ENCODE measurements at places on chromosomes 1 and 21.

GRCh38 chr21:15804247-15805005 is 74.6 kb downstream of the USP25 start:
- no peak for DNase-seq

DNA sequence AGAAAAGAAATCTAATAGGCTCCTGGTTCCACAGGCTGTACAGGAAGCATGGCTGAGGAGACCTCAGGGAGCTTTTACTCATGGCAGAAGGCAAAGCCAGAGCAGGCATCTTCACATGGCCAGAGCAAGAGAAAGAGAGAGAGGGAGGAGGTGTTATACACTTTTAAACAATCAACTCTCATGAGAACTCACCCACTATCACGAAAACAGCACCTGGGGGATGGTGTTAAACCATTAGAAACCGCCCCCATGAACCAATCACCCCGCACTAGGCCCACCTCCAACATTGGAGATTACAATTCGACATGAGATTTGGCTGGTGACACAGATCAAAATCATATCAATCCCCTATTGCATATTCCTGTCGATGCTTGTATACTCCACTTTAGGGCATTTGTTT is 93.5 kb downstream of the MRPL39 start:
- DNase-seq = no peak

DNA sequence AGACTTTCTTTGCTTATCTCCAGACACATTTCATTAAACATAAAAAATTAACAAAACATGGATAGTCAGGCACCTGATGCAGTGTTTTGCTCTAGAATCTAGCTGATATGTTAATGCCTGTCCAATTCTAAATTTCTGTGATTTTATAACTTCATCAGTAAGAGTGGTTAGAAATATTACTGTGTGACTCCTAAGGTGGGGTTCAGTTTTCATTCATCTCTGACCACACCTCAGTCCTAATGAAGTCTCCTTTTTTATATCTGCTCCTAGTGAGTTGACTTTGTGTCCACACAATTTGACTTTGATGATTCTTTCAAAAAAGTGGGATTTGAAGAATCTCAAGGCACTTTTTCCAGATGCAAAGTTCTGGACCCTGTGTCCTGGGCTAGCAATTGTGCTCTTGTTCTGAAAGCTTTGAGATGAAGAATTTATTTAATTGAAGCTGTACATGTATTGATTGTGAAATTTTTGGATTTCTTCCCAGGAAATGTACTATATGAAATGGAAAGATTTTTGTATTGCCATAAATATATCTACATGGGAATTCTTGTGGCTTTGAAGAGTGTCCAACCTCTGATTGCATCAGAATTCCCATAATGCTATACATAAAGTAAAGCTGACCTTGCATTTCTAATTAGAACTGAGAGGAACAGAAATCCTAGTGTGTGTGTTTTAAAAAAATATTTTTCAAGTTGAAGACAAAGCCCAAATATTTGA is 111.2 kb downstream of the GIPC2 start:
- no peak for DNase-seq

DNA sequence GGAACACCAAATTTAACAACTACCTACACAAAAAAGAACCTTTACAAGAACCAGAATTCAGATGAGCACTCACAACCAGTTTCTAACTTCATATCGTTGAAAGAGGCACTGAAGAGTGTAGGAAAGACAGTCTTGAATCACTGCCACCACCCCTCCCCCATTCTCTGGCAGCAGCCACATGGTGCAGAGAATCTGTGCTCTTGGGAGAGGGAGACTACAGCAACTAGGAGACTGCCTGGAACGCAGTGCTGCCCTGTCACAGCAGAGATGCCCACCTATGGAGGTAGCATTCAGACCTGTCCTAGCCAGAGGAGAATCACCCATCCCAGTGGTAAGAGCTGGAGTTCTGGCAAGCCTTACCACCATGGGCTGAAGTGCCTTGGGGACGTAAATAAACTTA is 7.3 kb downstream of the CCN1 start:
- DNase-seq = no peak

GRCh38 chr1:7912743-7913557 is 27.7 kb downstream of the TNFRSF9 start:
- DNase-seq = no peak

GRCh38 chr1:13797397-13797796 is 97.4 kb downstream of the PRDM2 start:
- no peak for DNase-seq

DNA sequence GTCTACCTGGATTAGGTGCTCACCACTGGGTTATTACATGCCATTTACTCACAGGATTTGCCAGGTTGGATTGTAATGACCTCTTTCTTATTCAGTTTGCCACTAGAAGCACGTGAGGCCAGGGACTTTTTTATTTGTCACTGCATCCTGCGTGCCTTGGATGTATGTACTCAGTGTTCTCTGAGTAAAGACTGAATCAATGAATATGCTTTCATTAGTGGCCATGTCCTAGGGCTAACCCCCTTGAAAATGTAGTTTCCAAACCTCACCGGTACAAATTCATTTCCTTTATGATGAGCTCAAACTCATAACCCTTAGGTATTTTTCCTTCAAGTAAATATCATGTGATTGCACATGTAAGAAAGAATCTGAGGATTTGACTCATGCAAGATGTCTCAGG is 1.3 kb upstream of the ZP4 start:
- no peak for DNase-seq

GRCh38 chr1:186905561-186905960 is 76.8 kb downstream of the PLA2G4A start:
- no peak for DNase-seq

DNA sequence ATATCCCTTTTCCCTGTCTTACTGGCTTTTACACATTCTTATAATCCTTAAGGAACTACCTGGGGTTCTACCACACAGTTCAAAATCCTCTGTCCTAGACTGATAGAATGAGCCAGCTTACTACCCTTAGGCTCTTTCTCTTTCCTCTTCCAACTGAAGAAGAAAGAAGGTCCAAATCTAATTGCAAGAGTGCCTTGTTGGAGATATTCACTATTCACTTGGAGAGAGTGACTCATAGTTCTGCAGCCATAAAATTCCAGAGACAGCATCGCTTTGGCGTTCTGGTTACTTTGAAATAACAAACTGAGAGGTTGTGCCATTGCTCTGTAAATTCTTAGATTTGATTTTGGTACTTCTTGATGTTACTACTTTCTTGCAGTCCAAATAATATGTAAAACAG is 4.2 kb downstream of the CADM3 start:
- DNase-seq = no peak

- no peak for DNase-seq
Measured at GRCh38 chr1:232226197-232226712, 403.7 kb downstream of the SIPA1L2 start.

DNA sequence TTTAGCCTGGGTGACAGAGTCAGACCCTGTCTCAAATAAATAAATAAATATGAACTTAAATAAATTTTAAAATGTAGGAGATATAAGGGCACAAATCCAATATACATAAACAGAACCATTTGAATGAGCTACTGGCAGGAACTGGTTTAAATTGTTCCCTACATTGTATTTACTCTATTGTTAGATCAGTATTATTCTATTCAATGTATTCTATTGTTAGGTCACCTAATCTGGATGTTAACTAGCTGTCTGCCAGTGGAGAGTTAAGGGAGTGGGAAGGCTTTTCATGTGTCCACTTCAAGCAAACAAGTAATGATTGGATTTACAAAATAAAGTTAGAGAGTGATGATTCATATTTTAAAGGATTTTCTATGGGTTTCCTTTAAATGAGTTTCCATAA is 4.9 kb upstream of the FBXO28 start:
- DNase-seq = no peak

DNA sequence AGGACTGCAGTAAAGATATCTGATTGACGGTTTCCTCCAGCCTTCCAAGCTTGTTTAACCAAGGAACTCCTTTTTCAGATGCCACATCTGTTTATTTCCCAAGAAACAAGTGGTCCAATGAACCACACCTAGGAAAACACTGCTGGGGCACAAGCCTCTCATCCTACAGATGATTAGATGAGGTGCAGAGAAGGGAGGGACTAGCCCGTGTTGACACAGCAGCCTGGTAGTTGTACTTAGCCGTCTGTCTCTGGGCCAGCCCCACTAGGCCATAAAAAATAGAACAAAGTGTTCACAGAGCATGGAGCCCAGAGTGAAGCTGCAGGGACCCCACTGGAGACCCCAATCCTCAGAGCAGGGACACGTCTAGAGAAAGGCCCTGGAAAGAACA is 32.1 kb downstream of the LRP8 start:
- no peak for DNase-seq

DNA sequence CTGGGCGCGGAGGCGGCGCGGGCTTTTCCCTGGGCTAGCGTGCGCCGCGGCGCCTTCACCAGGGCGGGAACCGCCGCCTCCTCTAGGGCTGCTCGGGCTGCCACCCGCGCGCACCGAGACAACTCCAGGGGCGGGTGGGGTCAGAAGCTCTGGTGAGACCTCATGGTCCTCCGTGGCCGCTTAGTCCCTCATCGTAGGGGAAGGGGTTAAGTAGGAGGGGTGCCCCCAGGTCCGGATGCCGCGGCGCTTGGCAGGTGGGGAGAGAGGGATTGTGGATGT is 559 bp downstream of the SERTAD4 start:
- DNase-seq = no peak

GRCh38 chr1:65339866-65340468 is 30.6 kb downstream of the DNAJC6 start:
- DNase-seq = no peak

GRCh38 chr21:45338311-45339017 is 50.8 kb upstream of the POFUT2 start:
- no peak for DNase-seq

Data from stimulated activated CD4-positive, alpha-beta T cell treated with anti-CD3 and anti-CD28 coated beads, Interleukin-2, amount 100 ng/mL, for 4 hours (primary cell).